Urinary bladder (tissue), 4 donors: ENCODE measurements at places on chromosomes 5 and 9. TPM values are rescaled to one million over a fixed set of nuclear protein-coding genes. Genes with fewer than 3 reads are reported as not detected.
A peak's percentile ranks its signal among the peaks of the same experiment; 100 is the strongest.

GRCh38 chr9:32180597-32180996 lies 203.8 kb upstream of the ACO1 start:
- no peak for DNase-seq

DNA sequence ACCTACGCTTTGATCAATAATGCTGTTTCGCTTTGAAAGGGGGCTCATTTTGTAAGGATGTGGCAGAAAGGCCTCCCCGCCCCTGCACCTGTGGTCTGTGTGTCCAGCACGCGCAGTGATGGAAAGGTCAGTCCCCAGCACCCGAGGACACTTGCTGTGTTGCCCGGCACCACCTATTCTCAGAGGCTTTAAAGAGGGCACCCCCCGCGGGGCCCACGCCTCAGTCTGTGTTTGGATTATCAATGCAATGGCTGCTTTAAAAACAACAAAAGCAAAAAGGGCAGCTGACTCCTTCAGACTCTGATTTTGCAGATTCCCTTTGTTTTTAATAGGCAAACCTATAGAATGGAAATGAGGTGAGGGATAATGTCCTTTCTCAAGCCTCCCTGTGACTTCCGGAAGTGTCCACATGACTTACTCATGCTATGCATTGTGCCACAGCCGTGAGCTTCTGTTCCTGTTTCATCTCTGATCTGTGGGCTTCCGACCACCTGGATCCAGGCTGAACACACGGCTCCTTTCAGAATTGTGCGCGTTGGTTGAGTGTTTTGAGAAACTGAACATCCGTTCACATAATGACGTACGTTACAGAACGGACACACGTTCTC lies 416.2 kb downstream of the IRX2 start:
- no peak for DNase-seq

BNC2 gene
- polyA plus RNA-seq, result 10.7 TPM

DNA sequence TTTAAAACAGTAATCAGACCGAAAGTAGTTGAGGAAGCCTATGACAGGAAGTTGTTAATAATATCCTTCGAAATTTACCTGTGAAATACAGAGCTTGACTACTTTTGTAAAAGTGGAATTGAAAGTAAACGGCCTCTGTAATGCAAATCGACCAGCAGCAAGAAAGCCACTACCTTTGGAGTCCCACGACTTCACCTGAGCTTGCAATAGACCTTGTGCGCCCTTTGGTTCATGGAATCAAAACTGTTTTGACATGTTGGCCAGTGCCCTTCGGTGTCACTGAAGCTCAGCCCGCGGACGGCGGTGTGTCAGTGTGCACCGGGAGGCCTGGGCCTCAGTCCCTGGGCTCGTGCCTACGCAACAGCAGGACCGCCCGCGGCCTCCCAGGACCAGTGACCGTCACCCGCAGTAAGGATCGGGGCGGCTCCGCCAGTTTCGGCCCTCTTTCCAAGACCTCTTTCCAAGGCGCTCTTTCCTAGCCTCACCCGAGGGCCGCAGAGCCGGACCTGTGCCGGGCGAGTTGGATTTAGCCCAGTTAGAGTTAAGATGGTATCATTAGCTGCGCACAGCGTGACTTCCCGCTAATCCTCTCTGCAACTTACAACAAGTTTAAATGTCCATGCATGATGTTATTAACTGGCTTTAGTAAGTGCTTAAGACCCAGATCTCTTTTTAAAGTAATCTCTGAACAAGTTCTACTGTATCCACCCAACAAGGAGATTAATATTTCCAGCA lies 223.3 kb downstream of the MEF2C start:
- DNase-seq, result no peak

- no peak for DNase-seq
Measured at GRCh38 chr5:30811298-30811697, 382.2 kb upstream of the CDH6 start.

GRCh38 chr9:20640331-20641187 lies 18.3 kb upstream of the MLLT3 start:
- DNase-seq, result no peak

TMEM38B gene
- polyA plus RNA-seq, result 9.6 TPM

GRCh38 chr9:129399634-129399990 lies 221.3 kb downstream of the C9orf50 start:
- no peak for DNase-seq

GRCh38 chr5:6392561-6392960 lies 14.2 kb upstream of the MED10 start:
- DNase-seq, result no peak

OR13F1 gene
- not detected for polyA plus RNA-seq

PCDHGA7 gene
- 1.9 TPM for polyA plus RNA-seq

DNA sequence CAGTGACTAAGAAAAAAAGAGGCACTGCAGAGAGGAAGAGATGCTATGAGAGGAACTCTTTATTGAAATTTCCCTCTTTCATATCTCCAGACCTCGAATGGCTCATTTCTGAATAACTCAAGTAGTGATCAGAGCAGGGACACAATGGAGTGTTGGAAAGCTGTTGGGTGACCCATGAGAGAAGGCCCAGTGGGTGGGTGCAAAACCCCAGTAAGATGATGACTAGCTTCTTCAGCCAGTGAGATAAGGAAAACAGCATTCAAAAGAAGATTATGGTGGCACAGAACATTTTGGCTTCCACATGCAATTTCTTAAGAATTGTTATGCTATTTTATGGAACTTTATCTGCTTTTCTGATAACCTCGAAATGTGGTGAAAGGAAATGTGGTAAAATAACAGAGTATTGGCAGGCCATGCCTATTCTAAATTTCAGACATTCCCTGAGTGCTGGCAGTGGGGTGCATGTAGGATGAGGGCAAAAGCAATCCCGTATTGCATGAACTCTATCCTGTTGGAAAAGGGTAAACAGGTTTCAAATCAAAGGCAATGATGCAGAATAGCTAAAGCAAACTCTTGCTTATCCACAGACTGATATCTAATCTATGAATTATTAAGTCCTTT lies 128.0 kb upstream of the KLF9 start:
- DNase-seq, result no peak

DNA sequence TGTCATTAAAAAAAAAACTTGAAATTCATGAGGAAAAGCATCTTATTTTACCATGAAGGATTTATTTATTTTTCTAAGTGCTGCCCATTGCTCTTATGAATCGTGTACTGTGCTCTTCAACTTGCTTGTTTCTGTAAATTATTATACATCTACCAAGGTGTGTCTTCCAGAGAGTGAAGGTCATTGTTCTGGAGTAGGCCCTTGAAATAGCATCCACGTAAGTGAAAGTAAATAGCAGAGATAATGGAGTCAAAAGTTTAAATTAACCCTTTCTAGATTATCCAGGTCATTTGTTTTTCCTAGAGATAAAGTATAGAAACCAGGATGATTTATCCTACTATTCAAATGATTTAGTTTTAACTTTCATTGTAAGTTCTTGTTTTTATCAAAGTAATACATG lies 473.1 kb downstream of the DIRAS2 start:
- no peak for DNase-seq

DNA sequence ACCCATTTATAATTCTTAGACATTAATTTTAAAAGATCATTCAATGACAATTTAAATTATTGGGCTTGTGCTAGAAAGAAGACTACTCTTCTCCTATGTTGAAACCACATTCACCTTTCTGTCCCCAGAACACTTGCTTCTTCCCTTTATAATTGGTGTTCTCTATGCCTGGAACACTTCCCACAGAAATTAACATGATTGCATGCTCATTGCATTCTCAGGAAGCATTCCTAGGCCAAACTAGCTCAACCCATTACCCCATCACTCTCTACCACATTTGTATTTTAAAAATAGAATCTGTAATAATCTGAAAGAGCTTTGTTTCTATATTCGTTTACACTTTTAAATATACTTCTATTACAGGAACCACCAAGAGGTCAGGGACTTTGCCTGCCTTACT lies 184.7 kb downstream of the MEF2C start:
- DNase-seq, result no peak

GRCh38 chr9:117242082-117242481 lies 172.8 kb downstream of the ASTN2 start:
- peak; percentile 18 for DNase-seq
